ENCODE measurements at places on chromosomes 7 and 10. TPM values are rescaled to one million over a fixed set of nuclear protein-coding genes. Genes with fewer than 3 reads are reported as not detected.

DNA sequence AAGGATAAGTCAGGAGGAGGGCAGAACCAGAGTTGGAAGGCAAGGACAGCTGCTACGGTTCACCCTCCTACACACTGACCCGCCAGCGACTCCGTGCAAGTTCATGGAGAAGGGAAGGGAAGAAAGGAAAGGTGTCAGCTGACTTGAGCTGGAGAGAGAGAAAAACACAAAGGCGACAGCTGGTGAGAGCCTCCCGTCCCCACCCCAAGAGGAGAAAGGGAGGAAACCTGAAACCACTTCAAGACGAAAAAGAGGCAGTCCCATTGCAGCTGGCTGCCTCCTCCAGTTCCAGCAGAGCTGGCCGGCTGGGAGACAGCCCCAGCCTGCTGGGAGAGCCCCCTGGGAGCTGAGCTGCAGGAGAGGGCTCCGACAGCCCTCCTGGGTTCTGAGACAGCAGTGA, 75.2 kb downstream of the PARD3 start:
- no peaks in the 10 kb centered on the region for H3K27me3 ChIP-seq
- no peaks in the 10 kb centered on the region for H3K36me3 ChIP-seq
- DNase-seq, result peak; percentile 97
- H3K4me3 ChIP-seq, result peak overlapping the region; percentile 14

DNA sequence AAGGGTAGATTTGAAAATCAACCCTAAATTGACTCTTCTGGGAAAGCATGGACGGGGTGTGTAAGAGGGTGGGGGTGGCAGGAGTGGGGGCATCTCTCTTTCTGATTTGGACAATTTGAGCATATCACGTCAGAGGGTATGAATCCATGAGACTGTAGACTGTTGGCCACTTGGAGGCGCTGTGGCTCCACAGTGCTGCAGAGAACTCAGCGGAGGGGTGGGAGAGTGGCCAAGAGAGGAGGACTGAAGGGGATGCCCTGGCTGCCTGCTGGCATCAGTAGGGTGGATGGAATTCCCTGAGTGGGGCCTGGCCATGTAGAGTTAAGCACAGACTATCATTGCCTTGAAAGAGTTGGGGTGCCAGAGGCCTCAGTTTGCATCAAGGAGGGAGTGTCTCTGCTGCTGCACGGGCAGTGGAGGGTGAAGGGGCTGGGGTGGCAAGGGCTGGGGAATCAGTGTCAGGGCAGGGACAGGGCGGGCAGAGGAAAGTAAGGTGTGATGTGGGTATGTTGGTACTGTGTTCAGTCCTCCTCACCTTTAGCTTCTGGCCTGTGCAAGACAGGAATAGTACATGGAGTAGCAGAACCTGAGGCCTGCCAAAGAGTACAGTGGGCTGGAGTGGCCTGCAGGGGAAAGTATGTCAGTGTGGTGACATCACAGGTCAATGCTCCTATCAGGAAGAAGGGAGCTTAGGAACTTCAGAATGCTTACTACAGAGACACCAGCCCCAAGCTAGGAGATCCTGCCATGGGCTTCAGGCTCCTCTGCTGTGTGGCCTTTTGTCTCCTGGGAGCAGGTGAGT, 133.5 kb upstream of the PRSS58 start:
- no peaks in the 10 kb centered on the region for H3K27me3 ChIP-seq
- H3K36me3 ChIP-seq, result no peaks in the 10 kb centered on the region
- no peak overlapping the region for H3K27ac ChIP-seq
- no peak overlapping the region for H3K4me3 ChIP-seq

- peak; percentile 13 for DNase-seq
- 0 out of 2 replicates have a peak overlapping the region, but pooled peaks have one; percentile 0 for H3K27ac ChIP-seq
- H3K36me3 ChIP-seq, result no peaks in the 10 kb centered on the region
- H3K4me1 ChIP-seq, result no peaks in the 10 kb centered on the region
- H3K27me3 ChIP-seq, result no peaks in the 10 kb centered on the region
Measured at GRCh38 chr7:79452495-79453265, 787 bp downstream of the MAGI2 start.

DNA sequence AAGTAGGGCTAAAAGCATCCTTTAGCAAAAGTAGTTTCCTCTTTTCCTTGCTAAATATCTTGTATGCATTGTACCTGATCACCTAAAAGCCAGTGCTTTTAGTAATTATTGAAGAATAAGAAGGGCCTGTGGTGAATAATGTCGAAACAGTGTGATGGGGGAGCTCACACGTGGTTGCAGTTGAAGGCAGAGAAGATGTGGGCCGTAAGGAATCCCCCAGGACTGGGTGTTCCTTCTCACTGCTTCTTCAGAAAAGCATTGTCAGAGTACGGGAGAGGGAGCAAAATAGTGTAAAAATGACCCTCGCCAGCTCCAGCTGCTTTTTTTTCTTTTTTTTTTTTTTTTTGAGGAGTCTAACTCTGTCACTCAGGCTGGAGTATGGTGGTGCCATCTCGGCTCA, 201.1 kb downstream of the NSUN6 start:
- no peak overlapping the region for H3K27ac ChIP-seq
- no peaks in the 10 kb centered on the region for H3K27me3 ChIP-seq
- H3K4me3 ChIP-seq, result no peak overlapping the region
- H3K36me3 ChIP-seq, result no peaks in the 10 kb centered on the region
- H3K4me1 ChIP-seq, result no peaks in the 10 kb centered on the region
- no peak for DNase-seq

DNA sequence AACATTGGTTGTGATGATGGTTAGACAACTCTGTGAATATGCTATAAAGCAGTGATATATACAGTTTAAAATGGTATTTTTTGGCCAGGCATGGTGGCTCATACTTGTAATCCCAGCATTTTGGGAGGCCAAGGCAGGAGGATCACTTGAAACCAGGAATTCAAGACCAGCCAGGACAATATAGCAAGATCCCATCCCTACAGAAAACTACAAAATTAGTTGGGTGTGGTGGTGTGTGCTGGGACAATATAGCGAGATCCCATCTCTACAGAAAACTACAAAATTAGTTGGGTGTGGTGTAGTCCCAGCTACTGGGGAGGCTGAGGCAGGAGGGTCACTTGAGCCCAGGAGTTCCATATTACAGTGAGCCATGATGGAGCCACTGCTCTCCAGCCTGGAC, 27.5 kb upstream of the MSMB start:
- H3K27me3 ChIP-seq, result no peaks in the 10 kb centered on the region
- no peaks in the 10 kb centered on the region for H3K4me1 ChIP-seq
- no peaks in the 10 kb centered on the region for H3K36me3 ChIP-seq
- H3K27ac ChIP-seq, result no peak overlapping the region
- H3K4me3 ChIP-seq, result no peak overlapping the region
- DNase-seq, result no peak

- no peaks in the 10 kb centered on the region for H3K27me3 ChIP-seq
- DNase-seq, result no peak
- no peaks in the 10 kb centered on the region for H3K36me3 ChIP-seq
- peaks cover 7% of the 10 kb centered on the region for H3K4me1 ChIP-seq
- no peak overlapping the region for H3K27ac ChIP-seq
- no peak overlapping the region for H3K4me3 ChIP-seq
Measured at GRCh38 chr10:122154031-122154544, 117.0 kb upstream of the BTBD16 start.

DNA sequence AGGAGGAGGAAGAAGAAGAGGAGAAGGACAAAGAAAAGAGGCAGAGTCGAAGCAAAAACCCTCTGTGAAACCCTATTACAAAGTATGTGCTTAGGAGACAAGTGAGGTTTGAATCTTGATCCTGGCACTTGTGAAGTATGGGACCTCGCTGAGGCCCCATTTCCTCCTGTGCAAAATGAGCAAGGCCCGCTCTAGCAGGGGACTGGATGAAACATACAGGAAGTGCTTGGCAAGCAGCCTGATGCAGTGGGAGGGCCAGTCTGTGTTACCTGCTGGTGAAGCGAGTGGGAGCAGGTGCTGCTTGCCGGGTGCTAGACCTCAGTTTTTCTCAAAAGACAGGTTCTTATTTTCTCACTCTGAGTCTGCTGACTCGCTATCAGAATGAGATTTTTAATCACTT, 150.4 kb downstream of the JCAD start:
- H3K36me3 ChIP-seq, result no peaks in the 10 kb centered on the region
- no peaks in the 10 kb centered on the region for H3K4me1 ChIP-seq
- H3K27me3 ChIP-seq, result no peaks in the 10 kb centered on the region
- H3K4me3 ChIP-seq, result no peak overlapping the region

DNA sequence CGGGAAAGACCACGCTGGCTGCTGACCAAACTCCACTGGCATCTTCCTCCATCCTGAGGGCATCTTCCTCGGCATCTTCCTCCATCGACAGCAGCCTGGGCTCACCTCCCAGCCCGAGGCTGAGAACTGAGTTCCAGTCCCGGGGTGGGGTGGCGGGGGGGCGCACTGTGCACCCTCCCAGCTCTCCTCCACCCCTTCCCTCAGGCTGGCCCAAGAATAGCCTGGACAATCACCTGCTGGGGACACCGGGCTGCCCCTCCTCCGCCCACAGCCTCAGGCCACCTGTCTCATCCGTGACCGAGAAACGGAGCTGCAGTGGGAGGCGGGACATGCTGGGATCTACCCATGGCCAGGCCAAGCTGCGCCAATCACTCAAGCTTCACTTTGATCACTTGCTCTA, 37.2 kb downstream of the DIP2C start:
- no peak overlapping the region for H3K4me3 ChIP-seq
- H3K27ac ChIP-seq, result no peak overlapping the region
- DNase-seq, result no peak

DNA sequence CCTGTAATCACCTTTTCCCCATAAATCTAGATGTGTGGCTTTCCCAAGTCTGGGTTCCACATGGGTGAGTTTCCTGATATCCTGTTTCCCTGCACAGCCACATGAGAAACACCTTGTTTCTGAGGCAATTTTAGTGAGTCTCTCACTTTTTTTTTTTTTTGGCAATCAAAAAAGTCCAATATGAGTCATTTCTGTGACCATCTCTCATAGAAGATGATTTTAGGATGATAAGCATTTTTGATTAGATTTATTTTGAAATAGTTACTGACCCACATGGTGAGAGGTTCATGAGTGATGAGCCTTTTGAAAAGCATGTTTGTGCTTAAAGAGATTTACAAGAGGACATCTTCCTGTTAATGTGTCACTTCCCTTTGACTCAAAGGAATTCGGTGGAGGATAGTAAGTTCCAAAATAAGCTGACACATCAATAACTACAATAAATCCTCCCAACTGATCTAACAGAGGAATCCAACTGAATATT, 464.0 kb downstream of the INHBA start:
- H3K36me3 ChIP-seq, result no peaks in the 10 kb centered on the region
- DNase-seq, result no peak

Gene STRIP2
- 16.7 TPM for total RNA-seq

Gene DNAJC12
- 11.7 TPM for total RNA-seq

Gene MPP7
- 5.9 TPM for total RNA-seq

All from SJCRH30 (cell line).